ENCODE measurements at places on chromosomes 1 and 21.
A peak's percentile ranks its signal among the peaks of the same experiment; 100 is the strongest.

DNA sequence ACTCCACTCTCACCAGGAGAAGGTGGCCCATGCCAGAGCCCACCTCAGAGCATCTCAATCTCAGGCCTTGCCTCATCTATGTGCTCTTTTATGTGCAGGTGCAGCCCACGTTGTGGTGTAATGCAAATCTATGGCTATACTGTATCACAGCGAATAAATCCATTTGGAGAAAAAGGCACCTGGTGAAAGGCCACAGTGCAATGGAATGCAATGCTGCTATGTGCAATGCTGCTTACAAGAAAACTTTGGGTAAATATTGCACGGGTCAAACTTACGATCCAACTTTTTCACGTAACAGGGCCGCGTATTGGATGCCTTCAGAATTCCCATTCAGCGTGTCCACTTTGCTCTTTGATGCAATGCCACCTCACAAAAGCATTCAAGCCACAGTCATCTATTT lies 13.5 kb downstream of the ZBTB18 start:
- DNase-seq = no peak

GRCh38 chr1:222394224-222394623 lies 153.7 kb downstream of the HHIPL2 start:
- no peak for DNase-seq

GRCh38 chr1:147628441-147628840 lies 41.9 kb downstream of the ACP6 start:
- DNase-seq = no peak

DNA sequence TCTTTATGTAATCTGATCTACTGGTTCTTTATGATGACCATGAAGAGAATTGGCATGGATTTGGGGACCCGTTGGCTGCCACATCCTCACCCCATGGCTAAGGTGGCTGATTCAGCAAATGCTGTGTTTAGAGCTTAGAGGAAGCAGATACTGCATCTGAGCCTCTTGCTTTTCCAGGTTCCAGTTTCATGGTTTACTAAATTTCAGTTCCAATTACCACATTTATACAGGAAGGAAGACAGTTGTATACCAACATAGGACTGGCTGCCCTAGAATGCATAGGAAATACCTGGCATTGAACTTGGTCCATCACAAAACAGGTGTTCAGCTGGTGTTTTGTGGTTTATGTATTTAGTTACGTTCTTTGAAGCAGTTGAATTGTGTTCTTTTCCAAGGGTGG lies 107.1 kb downstream of the ST3GAL3 start:
- DNase-seq = no peak

GRCh38 chr21:35149698-35150097 lies 100.6 kb upstream of the RUNX1 start:
- peak; percentile 31 for DNase-seq

DNA sequence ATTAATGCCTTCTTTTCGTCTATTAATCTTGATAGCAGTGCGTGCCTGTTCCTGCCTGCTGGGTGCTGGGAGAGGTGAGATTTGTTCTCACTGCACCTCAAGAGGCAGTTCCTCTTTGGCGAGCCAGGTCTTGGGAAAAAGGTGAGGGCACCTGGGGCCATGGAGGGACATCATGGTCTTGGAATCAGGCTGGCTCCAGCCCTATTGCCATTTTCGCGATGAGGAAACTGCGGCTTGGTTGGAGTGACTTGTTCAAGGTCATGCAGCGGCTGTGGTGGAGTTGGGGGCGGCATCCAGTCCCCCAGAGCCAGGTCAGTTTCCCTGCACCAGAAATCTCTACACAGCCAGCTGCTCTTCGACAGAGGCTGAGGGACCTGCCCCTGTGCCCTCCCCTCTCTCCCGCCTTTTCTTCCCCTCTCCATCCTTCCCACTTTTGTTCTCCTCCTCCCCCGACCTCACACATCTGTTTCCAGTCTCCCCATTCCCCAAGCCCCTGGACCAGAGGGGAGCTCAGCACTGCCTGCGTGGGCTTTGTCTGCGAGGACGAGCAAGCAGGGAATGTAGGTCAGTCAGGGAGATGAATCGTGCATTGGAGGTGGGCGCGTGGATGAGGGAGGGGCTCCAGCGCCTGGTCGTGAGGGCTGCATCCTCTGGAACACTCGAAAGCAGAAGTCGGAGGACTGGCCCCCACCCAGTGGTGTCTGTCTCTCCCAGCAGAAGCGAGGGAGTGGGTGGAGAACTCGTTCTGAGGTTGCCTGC lies 135.1 kb downstream of the ACTL8 start:
- DNase-seq = no peak

DNA sequence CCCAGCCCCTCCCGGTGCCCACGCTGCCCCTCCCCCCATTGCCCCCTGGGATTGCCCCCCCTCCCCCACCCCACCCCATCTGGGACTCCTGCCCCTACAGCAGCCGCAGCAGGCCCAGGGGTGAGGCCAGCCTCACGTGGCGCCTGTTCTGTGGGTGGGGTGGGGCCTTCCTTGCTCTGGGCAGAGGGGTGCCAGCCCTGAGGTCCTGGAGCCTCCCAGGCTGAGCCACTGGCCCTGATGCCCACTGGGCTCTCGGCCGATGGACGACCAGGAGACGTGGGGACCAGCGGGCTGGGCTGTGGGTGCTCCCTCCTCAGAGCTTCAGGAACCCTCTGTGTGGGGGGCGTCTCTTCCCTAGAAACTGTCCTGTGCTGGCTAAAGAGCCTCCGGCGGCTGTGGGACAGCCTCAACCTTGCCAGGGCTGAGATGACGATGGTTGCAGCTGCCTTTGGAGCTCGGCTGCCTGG lies 5.8 kb upstream of the C1orf159 start:
- DNase-seq = no peak

DNA sequence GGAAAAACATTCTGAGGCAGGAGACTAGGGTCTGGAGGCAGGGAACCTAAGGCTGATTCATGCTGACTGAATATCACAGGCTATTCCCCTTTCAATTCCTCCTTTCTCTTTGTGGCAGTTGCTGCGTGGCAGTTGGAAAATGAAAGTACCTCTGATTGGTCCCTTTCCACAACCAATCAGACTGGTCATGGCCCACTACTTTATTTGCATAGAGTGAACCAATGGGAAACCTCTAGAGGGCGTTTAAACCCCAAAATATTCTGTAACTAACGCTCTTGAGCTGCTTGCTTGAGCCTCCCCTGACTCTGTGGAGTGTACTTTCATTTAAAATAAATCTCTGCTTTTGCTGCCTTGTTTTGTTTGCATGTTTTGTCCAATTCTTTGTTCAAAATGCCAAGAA lies 27.7 kb upstream of the VN1R5 start:
- DNase-seq = no peak

DNA sequence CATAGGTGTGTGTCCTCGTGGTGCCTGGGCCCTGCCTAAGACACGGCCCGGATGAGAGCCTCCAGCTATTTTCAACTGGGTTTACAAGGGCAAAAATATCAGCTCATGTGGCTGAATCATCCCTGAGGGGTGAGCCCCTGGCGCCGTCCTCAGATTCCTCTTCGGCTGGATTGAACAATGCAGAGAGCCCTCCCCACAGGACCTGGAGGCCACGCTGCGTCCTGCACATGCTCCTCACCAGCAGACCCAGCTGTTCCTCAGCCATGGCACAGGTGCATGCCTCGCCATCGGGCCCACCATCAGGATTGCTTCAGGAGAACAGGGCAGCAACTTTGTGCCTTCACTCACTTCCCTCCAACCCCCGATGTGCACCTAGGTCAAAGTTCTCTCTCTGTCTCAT lies 35.3 kb downstream of the TFF3 start:
- no peak for DNase-seq

DNA sequence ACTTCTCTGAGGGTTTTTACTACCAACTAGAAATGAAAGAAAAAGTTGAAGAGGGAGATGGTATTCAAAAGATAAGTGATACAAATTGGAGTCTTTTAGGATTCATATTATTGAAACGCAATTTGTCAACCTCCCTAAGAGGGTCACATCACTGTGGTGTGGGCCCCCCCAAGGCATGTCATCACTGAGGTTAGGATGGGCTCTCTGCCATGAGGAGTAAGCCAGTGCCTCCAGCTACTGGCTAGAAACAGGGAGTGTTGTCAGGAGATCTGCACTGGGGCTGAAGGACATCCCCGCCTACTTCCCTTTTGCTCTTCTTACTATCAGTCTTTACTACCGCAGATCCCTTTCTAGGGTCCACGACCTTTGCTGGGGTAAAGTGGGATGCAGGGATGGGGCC lies 25.9 kb downstream of the ITSN1 start:
- DNase-seq = peak; percentile 65

GRCh38 chr1:64769482-64769881 lies 24.6 kb downstream of the RAVER2 start:
- no peak for DNase-seq

DNA sequence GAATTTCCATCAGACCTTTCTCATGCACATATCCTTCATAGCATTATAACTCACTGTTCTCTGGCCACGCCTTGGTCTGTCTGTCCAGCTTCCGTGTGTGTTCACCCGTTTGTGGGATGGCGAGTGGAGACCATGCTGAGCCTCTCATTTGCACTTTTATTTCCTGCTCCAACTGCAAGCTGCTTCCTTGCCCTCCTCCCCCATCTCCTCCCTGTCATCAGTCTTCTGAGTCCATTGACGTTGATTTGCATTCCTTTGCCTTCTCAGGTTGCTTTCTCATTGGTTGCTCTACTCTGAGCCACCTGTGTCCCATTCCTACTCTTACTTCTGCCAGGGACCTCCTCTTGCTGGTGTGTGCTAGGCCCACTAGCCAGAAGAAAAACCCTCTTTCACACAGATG lies 146.4 kb downstream of the NOS1AP start:
- DNase-seq = no peak

GRCh38 chr1:155801149-155801548 lies 55.9 kb downstream of the GON4L start:
- DNase-seq = peak; percentile 71

- no peak for DNase-seq
Observed at GRCh38 chr1:227845519-227845918, 30.0 kb downstream of the PRSS38 start.

- DNase-seq = no peak
Observed at GRCh38 chr1:94413311-94413710, 4.9 kb upstream of the ABCD3 start.

GRCh38 chr1:25556791-25557476 lies 13.5 kb downstream of the LDLRAP1 start:
- DNase-seq = peak; percentile 64

- DNase-seq = peak; percentile 14
Observed at GRCh38 chr1:65495137-65495536, 74.7 kb downstream of the LEPR start.

GRCh38 chr1:181711820-181712219 lies 228.5 kb downstream of the CACNA1E start:
- DNase-seq = no peak

- no peak for DNase-seq
Observed at GRCh38 chr1:16183765-16184556, 28.1 kb upstream of the EPHA2 start.

DNA sequence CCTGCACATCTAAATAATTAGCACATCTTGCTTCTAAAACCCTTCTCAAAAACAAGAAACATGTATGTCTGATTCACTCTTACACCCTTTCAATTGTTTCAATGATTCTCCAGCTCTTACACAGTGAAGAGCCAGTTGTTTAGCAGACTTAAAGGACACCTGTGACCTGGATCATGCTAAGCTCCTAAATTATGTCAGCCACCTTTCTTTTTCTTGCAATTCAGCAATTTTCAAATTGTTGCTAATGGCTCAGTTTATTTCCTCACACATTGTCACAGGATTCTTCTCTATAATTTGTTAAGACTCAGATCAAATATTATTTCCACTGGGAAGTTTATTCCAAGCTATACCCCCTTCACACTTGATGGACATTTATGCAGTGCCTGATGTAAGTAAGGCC lies 413.2 kb downstream of the PLA2G4A start:
- no peak for DNase-seq

DNA sequence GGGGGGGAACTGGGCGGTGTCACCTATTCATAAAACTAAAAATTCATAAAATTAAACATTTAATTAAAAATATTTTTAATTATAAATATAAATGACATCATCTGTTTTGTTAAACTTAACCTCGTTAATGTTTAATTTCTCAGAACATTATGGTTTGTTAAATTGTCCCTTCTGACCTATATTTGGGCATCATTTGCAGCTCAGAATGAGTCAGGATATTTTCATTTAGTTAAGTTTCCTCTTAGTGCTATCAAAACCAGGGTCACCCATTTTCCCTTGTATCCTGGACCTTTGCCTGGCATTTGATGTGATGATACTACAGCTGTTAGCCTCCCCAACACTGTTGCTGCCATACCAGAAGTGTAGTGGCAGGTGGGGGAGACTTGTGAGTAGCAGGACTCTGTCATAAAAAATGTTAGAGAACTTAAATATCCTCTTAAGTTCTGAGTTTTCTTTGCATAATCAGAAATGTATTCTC lies 30.3 kb downstream of the TSNAX start:
- no peak for DNase-seq

GRCh38 chr1:197394831-197395608 lies 127.0 kb downstream of the CRB1 start:
- DNase-seq = no peak

DNA sequence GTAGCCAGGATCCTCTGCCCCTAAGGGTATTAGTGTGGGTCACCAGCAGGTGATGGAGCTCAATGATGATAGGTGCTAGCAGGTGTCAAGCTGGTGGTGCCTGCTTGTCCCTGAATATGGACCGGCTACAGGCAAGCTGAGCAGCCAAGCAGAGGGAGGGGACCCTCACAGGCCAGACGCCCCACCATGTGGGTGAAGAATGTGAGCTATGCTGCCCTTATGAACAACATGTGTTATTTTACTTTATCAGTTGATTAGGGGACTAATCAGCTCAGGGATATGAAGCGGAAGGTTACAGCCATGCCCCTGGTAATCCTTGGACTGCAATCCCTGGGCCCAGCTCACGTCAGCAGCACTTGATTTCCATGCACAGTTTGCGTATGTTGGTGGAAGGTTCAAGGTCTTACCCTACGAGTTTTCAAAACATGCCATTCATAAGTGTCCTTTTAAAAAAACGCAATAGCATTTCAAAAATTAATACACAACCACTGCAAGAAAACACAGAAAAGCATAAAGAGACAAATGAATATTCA lies 106.0 kb downstream of the CDC7 start:
- DNase-seq = no peak

DNA sequence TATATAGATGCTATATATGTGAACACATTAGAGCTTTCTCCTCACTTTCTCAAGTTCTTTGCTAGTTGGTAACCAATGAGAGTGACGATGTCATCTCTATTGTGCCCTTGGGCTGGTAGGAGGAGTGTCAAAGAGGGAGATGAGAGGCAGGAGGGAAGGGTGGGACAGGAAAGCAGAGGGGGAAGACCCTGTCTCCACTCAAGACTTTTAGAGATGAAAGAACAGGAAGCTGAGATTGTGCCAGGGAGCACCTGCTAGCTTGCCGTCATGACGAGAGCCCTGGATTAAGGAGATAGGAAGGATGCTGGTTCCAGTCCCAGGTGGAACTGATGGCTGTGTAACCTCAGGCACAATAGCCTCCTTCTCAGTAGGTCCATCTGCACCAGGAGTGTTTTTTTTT lies 16.7 kb downstream of the CNR2 start:
- no peak for DNase-seq

GRCh38 chr1:178086294-178086693 lies 7.6 kb upstream of the RASAL2 start:
- peak; percentile 5 for DNase-seq

DNA sequence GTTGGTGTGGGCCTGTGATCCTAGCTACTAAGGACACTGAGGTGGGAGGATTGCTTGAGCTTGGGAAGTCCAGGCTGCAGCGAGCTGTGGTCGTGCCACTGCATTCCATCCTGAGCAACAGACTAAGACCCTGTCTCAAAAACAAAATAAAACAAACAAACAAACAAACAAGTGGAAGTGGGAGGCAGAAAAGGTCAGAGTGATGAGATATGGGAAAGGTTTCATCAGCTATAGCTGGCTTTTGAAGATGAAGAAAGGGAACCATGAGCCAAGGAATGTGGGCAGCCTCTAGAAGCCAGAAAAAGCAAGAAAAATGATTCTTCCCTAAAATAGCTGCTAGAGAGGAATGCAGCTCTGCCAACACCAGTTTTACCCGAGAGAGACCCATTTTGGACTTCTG lies 10.6 kb upstream of the NUCKS1 start:
- no peak for DNase-seq

Measured in fibroblast of upper back skin (primary cell).